Cerebellar nuclear complex (tissue), 1 donor: ENCODE measurements at places on chromosomes 6 and 20.

DNA sequence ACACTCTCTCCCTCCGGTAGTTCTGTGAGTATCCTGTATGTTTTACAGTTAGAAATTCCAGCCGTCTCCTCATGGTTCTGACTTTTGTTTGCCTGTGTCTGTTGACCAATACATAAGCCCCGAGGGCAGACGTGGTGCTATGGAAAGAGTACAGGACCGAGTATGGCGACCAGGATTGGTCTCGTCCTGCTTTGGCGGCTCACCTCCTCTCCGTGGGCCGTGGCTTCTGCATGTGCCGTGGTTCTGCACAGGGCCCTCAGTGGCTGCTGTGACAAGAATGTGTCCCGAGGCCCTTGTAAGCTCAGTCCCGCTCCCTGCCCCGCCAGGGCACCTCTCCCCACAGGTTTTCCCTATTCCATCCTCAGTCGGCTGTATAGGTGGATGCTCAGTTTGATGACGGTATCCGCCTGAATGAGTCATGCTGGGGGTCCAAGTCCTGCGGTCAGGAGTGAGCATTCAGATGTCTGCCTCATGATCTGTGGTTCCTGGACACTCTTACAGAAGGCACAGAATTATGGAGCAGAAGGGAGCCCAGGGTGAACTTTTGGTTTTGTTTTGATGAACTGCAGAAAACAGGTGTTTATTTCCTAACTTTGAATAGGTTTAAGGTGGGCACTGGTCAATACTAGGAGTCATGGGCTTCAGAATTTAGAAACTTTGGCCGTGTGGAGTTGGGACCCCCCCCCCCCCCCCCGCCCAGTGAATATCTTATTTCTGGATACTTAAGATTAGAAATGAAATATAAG lies 1.2 kb downstream of the ARFGAP1 start:
- no peak for DNase-seq

GRCh38 chr6:134810402-134810801 lies 139.5 kb downstream of the ALDH8A1 start:
- no peak for DNase-seq

DNA sequence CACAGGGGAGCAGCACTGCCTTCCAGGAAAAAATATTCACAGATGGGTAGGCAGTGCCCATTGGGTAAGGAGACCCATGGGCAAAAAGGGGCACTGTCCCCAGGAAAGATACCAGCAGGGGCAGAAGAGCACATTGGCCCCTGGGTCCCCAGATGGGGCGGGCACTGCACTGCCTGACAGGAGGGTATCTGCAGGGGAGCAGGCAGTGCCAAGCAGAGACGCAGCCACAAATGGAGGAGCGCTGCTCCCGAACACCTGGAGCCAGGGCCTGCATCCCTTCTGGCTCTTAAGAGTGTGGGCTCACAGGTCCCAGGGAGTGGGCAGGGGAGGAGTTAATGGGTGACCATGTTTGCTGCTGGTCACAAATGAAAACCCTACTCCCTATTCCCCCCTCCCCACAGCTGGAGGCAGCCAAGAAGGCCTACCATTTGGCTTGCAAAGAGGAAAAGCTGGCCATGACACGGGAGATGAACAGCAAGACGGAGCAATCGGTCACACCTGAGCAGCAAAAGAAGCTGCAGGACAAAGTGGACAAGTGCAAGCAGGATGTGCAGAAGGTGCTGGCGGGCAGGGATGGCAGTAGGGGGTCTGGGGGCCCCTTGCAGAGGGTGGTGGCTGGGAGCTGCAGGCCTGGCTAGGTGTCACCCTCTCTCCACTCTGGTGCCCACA lies 27.0 kb downstream of the SPDEF start:
- no peak for DNase-seq

DNA sequence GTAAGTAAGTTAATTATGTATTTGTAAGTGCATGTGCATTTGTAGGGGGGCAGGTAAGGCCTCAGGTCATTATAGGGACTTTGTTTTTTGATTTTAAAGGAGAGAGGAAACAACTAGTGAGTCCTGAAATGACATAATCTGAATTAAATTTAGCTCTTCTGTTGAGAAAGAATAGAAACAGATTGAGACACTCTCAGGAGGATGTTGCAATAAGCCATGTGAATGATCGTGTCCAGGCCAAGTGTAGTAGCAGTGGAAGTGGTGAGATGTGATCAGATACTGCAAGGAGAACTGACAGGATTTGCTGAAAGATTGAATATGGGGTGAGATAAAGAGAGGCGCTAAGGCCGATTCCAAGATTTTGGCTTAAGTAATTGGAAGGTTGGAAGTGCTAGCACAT lies 2.6 kb upstream of the CENPW start:
- DNase-seq, result no peak

DNA sequence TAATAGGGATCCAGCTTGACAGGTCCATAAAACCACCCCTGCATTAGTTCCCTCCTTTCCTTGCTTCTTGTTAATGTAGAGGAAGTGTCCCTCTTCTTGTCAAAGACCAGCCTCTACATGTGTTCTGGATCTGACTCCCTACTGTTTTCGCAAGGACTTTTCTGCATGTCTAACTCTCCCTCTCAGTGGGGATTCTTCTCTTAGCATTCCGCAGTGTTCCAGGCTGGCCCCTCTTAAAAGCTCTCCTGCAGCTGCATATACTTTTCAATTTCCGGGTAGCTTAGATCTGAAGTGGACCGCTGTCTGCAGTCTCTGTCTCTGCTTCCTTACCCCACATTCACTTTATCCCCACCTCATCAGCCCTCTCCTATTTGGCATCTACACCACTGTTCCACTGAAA lies 96.1 kb upstream of the MAN1A1 start:
- no peak for DNase-seq

- DNase-seq, result no peak
Observed at GRCh38 chr6:36378936-36379335, 8.5 kb downstream of the ETV7 start.

- DNase-seq, result no peak
Observed at GRCh38 chr6:166617359-166617758, 9.7 kb downstream of the RPS6KA2 start.

DNA sequence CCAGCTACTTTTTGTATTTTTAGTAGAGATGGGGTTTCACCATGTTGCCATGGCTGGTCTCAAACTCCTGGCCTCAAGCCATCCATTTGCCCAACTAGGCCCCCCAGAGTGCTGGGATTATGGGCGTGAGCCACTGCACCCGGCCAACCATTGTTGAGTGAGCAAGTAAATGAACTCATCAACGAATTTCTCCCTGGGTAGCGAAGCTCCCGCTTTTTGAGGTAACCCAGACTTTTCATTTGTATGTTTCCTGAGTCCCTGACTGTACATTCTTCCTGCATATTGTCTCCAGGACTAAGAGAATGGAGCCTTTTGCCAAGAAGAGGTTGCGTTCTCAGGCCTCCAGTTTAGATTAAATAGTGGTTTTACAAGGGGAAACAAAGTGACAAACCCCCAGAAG lies 36.4 kb downstream of the RIPOR3 start:
- DNase-seq, result no peak
